Activated T-helper 2 cell treated with anti-CD3 and anti-CD28 coated beads, Interferon-gamma antibody, Interleukin-2, Interleukin-4, amounts not matched to agents 10 μg/mL and 5 μg/mL and 100 μg/mL, durations not matched to agents 14 hours and 24 hours and 36 hours (primary cell): ENCODE measurements at places on chromosomes 16 and 17. TPM values are rescaled to one million over a fixed set of nuclear protein-coding genes. Genes with fewer than 3 reads are reported as not detected.

Gene HYDIN
- total RNA-seq = not detected in 2 replicates

GRCh38 chr16:24288516-24288915 lies 32.4 kb downstream of the CACNG3 start:
- H3K36me3 ChIP-seq = no peaks in the 10 kb centered on the region
- no peak for DNase-seq
- H3K4me3 ChIP-seq = no peak overlapping the region
- no peaks in the 10 kb centered on the region for H3K4me1 ChIP-seq
- H3K27ac ChIP-seq = no peak overlapping the region

DNA sequence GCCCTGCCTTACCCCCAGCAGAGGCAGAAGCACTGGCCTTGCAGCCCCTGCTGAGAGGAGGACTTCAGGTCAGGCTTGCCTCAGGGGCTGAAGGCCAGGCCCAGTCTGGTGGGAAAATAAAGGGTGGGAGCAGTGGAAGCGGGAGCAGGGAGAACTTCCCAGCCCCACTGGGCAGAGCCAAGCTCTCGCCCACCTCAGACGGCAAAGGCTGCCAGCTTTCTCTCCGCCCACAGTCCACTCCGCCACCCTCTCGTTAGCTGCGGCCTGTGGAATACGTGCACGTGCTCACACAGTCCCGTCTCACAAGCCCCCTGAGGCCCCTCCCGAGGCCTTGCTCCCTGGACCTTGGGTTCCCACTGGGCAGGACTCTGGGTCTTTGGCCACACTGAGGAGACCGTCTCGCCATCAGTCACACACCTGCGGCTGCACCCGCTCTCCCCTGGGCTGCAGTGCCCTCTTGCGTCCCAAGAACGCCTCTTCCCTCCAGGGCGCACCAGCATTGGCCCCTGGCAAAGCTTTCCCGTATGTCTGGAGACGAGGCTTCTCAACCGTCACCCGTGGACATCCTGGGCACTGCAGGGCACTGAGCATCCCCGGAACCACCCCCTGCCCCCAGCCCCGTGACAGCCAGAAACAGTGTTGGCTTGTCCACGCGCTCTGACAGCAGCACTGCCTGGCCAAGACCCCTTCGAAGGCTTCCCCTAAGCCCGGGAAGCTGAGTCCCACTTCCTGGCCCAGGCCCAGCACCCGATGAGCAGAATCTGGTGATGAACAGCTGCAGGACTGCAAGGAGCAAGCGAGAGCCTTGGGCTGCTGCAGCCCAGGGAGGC lies 8.3 kb downstream of the MRPL28 start:
- no peak overlapping the region for H3K4me3 ChIP-seq
- DNase-seq = peak; percentile 64
- no peak overlapping the region for H3K27ac ChIP-seq
- peaks cover 3% of the 10 kb centered on the region for H3K36me3 ChIP-seq
- H3K27me3 ChIP-seq = no peaks in the 10 kb centered on the region

Gene SEPTIN12
- total RNA-seq = not detected in 2 replicates

Gene RPUSD1
- 35.1 and 35.3 TPM in 2 replicates for total RNA-seq
